ENCODE measurements at places on chromosomes 13 and 19.

DNA sequence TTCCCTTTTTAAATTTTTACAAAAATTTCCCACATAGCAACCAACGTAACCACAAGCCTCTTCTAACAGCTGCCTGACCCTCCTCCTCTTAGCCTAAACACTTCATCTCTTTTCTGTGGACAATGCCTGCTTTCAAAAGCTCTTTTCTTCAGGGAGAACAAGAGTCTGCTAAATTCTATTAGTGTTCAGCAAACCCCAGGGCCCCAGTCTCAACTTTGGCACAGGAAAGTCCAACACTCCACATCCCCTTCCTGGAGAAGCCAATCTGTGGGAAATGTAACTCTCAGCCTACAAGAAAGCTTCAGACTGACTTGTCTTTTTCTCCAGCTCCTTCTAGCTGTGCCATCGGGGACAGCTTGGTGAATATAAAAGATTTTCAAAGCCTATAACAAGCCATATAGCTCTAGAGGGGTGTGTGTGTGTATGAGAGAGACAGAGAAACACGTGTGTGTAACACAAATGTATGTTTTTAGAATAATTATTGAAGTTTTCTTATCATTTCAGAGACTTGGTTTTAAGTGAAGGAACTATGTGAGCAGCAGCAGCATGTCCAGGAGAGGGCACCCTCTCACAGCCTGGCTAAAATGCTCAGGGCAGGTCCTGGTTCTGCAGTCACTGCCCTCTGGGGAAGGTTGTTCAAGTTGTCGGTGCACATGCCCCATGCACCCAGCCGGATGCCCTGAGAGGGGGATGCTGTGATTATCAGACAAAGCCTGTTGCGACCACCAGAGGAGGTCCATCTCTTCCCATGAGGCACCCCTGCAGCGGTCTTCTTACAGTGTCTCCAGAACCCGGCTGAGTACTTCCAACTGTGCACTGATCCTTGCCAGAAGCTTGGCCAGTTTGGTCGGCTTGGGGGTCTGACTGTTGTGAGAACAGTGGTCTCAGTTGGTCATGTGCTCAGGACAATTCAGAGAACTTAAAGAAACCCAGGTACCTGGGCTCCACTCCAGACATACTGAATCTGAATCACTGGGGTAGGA lies 34.4 kb downstream of the CCDC70 start:
- DNase-seq = peak; percentile 4

GRCh38 chr13:53683608-53684007 lies 655.0 kb downstream of the OLFM4 start:
- DNase-seq = no peak

DNA sequence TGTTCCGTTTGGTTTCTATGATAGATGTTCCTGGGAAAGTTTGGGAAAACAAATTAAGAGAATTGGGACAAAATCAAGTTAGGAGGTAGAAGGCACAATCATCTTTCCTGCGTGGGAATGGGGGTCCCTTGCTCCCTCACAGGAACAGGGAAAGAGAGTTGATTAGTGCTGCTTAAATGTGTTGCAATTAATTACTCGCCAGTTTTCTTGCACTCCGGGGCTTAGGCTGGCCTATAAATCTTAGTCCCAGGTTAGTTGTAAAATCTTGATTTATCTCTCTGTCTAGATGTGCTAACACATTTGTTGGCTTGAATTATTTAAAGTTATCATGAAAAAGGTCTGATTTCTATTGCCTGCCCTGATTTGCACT lies 10.1 kb downstream of the B3GLCT start:
- DNase-seq = no peak

DNA sequence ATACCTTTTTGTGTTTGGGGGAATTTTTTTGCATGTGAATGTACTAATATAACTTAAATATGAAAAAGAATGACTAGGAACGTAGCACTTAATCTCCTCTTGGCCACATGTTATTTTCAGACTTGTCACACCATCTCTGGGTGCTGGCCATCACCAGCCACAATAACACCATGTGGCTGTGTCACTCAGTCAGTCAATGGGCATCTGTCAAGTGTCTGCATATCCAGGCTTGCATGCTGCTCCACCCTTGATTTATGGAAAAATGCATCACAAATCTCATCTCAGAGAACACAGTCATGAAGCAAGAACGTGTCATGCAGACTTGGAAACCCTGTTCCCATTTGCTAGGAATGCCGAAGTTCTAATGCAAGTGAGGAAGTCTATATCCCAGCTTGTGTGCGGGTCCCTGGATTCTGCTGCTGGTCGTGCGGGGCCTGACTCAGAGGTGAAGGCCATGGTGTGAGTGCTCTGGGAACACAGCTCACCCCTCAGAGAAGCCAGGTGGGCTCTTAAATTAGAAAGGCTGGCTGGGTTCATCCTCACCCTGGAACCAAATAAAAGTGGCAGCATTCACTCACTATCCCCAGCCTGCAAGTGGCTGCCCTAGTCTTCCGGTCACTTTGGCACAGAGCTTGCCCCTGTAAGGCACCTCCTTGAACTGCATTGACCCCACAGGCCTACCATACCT lies 53.6 kb upstream of the ARHGEF7 start:
- DNase-seq = no peak

- DNase-seq = no peak
These were observed 4.8 kb downstream of the IER2 start for GRCh38 chr19:13154911-13155471.

GRCh38 chr19:48591021-48591420 lies 15.5 kb upstream of the SPACA4 start:
- no peak for DNase-seq

GRCh38 chr13:51883226-51883600 lies 21.4 kb downstream of the CCDC70 start:
- no peak for DNase-seq

GRCh38 chr19:57888560-57889231 lies at the start of gene ZNF814:
ZNF814 (minus strand) TSS chr19:57889037; CDS start chr19:57888802, 235 bp downstream.
- peak; percentile 22 for DNase-seq

- no peak for DNase-seq
These were observed 14.8 kb downstream of the OPA3 start for GRCh38 chr19:45569619-45570421.

DNA sequence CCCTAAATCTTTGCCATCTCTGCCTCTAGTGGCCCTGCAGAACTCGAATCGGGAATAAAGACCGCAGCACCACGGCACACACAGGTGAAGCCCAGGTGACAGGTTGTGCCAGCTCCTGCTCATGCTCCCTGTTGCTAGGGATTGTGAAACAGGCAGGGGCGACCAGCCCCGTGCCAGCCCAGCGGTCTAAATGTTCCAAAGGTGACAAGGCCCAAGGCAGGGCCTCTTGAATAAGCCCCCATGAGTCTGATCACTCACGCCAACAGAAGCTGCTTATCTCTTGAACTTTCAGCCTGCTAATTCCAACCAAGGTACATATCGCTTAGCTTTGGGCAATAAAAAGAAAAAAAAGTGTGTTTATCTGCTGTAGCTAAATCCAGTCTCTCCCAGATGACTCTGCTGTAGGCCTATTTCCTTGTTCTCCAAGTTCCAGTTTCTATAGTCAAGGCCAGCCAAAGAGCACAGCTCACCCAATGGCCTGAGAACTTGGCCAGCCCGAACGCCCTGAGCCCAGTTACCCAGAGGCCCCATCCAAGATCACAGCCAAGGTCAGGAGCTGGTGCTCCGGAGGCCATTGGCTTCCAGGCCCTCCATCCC lies 191.1 kb upstream of the GPR12 start:
- DNase-seq = no peak

DNA sequence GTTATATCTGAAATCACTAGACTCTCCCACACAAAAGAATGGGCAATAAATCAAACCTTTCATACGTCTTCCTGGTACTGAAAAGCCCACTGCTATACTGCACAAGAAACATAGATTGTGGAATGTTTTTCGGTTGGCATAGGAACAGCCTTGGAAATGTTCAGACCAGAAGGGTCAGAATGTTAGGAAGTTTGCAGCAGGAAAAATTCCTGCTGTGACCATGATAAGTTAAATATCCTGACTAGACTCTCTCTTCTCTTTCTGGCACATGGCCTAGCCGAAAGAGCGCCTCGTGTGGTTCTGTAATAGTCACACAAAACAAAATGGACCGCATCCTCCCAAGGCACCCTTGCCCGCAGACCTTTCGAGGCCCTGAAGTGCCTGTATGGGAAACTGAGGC lies 427.2 kb downstream of the COG6 start:
- DNase-seq = no peak

DNA sequence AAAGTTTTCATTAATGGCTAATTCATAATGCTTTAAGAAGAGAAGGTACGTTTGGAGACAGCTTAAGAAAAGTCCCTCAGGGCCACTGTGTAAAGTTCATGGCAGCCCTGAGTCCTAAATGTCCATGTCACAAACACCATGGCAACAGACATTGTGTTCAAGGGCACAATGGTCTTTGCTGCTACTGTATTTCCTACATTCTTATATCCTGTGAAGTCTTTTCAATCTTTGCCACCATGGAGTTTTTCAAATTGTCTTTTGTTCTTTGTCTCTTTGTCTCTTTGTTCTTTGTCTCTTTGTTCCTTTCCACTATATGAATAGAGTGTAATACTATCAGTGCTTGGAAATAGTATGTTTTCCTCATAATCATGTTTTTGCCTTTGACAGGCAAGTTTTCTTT lies 178.8 kb downstream of the VWA8 start:
- DNase-seq = no peak
